Neural progenitor cell (in vitro differentiated cells): ENCODE measurements at places on chromosomes 4 and X. TPM values are rescaled to one million over a fixed set of nuclear protein-coding genes. Genes with fewer than 3 reads are reported as not detected.

The SYTL4 gene
- total RNA-seq, result 0.22 and 0.39 TPM in 2 replicates

The NXF3 gene
- total RNA-seq, result not detected in 2 replicates

The SPOCK3 gene
- total RNA-seq, result 0.21 and 0.34 TPM in 2 replicates

The EDNRA gene
- 2.9 and 3.4 TPM in 2 replicates for total RNA-seq

The EDA gene
- 6.8 and 7.4 TPM in 2 replicates for total RNA-seq

The C4orf50 gene
- 0.09 and 0.32 TPM in 2 replicates for total RNA-seq

The VCX gene
- total RNA-seq, result not detected in 2 replicates

The MAGED4 gene
- 48.2 and 68.0 TPM in 2 replicates for total RNA-seq

The HOPX gene
- 2.6 and 2.8 TPM in 2 replicates for total RNA-seq

The CCNB3 gene
- 0.09 and 0.43 TPM in 2 replicates for total RNA-seq

The IL1RAPL1 gene
- 10.7 and 13.4 TPM in 2 replicates for total RNA-seq

The MAGEA6 gene
- not detected in 2 replicates for total RNA-seq

The ZAR1 gene
- total RNA-seq, result not detected in 2 replicates

DNA sequence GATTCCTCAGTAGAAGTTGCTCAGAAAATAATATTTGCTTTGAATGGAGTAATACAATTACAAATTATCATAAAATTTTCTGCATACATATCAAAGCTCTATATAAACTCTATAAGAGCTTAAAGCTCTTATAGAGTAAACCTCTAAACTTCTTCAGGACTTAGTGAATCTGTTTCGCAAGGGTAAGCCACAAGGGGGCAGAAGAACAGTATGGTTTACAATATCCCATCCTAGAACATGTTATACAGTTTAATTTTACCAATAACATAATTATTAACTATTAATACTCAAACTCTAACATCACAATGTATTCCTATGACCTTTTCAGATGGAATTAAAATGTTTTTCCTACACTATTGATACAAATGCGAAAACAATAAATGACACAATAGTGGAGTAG lies 33.8 kb upstream of the SPANXN1 start:
- no peak overlapping the region for H3K27ac ChIP-seq
- no peak overlapping the region for H3K4me3 ChIP-seq
- no peaks in the 10 kb centered on the region for H3K36me3 ChIP-seq
- peak; percentile 45 for DNase-seq
- H3K4me1 ChIP-seq, result peaks cover 8% of the 10 kb centered on the region

DNA sequence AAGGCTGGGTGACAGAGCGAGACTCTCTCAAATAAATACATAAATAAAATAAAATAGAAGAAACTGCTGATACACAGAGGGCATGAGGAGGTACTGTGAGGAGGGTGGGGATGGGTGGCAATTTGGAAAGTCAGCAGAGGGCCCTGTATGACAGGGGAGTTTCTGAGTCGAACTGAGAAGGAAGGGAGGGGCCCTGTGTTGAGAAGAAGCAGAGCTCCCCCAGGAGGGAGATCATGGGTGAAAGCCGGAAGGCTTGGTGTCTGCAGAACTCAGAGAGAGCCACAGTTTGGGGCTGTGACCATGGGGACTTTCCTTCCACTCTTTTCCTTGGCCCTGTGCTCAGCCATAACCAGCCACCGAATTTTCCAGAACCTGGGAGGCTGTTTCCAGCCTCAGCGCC lies 24.8 kb upstream of the AFAP1 start:
- H3K4me1 ChIP-seq, result no peaks in the 10 kb centered on the region
- H3K27me3 ChIP-seq, result no peaks in the 10 kb centered on the region
- no peak overlapping the region for H3K4me3 ChIP-seq
- no peak overlapping the region for H3K27ac ChIP-seq
- no peak for DNase-seq
- no peaks in the 10 kb centered on the region for H3K36me3 ChIP-seq

DNA sequence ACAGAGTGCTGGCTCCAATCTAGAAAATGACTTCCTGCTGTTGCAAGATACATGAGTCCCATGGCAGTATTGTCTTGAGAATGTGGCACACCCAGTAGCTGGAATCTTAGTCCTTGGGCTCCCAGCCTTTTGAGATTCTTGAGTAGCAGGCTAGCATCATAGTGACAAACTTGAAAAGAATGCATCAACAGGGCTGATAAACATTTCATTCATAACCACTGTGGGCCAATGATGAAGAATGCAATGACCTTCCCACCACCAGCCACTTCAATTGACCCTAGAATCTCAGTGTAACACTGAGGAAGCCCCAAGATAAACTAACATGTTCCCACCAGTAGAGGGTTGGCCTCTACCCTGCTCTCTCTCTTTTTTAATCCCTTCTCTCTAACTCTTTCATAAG lies 329.3 kb downstream of the GBA3 start:
- H3K27ac ChIP-seq, result no peak overlapping the region
- no peak overlapping the region for H3K4me3 ChIP-seq

- H3K4me3 ChIP-seq, result no peak overlapping the region
- H3K27me3 ChIP-seq, result no peaks in the 10 kb centered on the region
- H3K27ac ChIP-seq, result no peak overlapping the region
- H3K36me3 ChIP-seq, result no peaks in the 10 kb centered on the region
- DNase-seq, result no peak
These were observed 686.5 kb downstream of the GABRG1 start for GRCh38 chr4:45437381-45437780.

DNA sequence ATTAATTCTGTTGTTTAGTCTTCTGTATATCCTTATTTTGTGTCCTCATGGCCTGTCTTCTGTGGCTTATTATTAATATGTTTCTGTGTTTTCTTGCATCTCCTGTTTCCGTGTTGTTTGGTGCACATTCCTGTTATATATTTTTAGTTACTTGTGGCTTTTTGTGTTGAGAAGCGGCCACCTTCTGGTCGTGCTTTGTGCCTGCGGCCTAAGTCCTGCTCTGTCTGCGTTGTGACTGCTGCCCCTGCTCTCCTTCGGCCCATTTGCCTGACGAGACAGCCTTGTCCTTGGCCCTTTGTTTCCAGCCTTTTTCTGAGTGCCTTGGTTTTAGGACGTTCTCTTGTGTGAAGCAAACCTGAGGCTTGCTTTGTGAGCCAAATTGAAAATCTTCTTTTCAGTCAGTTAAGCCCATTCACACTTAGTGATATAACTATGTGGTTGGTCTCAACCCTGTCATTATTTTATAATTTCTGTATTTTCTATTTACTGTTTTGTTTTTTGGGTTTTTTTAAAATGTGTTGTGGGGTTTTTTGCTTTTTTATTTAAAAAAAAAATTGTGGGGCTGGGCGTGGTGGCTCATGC lies 43.8 kb downstream of the TNIP2 start:
- H3K4me1 ChIP-seq, result no peaks in the 10 kb centered on the region
- H3K27me3 ChIP-seq, result no peaks in the 10 kb centered on the region
- no peaks in the 10 kb centered on the region for H3K36me3 ChIP-seq
- no peak overlapping the region for H3K27ac ChIP-seq
- DNase-seq, result peak; percentile 33

- DNase-seq, result no peak
- peaks cover 10% of the 10 kb centered on the region for H3K4me1 ChIP-seq
- H3K4me3 ChIP-seq, result no peak overlapping the region
- no peaks in the 10 kb centered on the region for H3K36me3 ChIP-seq
- no peak overlapping the region for H3K27ac ChIP-seq
- H3K27me3 ChIP-seq, result peaks cover 17% of the 10 kb centered on the region
These were observed 2.4 kb downstream of the RAB33A start for GRCh38 chrX:130174045-130174704.

- H3K36me3 ChIP-seq, result no peaks in the 10 kb centered on the region
- H3K4me1 ChIP-seq, result no peaks in the 10 kb centered on the region
- H3K27ac ChIP-seq, result no peak overlapping the region
- no peak for DNase-seq
- H3K4me3 ChIP-seq, result no peak overlapping the region
- no peaks in the 10 kb centered on the region for H3K27me3 ChIP-seq
These were observed 27.9 kb upstream of the FUNDC1 start for GRCh38 chrX:44570522-44570921.

DNA sequence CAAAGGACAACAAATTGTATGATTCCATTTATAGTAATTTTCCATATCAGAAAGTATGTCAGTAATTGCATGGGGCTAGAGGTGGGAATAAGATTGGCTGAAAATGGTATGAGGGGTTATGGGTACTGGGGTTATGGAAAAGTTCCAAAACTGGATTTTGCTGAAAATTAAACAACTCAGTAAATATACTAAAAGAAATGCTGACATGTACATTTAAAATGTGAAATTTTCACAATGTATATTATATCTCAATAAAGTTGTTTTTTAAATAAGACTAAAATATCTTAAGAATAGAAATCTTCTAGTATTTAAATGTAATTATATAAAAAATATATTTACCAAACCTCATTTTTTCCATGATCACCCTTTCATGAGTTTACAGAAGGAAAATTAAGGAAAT lies 844.9 kb upstream of the SLIT2 start:
- no peaks in the 10 kb centered on the region for H3K4me1 ChIP-seq
- H3K27ac ChIP-seq, result no peak overlapping the region
- DNase-seq, result no peak
- H3K4me3 ChIP-seq, result no peak overlapping the region

GRCh38 chr4:182960746-182961145 lies 43.6 kb upstream of the DCTD start:
- H3K27me3 ChIP-seq, result no peaks in the 10 kb centered on the region
- no peaks in the 10 kb centered on the region for H3K36me3 ChIP-seq
- H3K4me3 ChIP-seq, result no peak overlapping the region
- H3K4me1 ChIP-seq, result no peaks in the 10 kb centered on the region
- DNase-seq, result no peak
- H3K27ac ChIP-seq, result no peak overlapping the region

DNA sequence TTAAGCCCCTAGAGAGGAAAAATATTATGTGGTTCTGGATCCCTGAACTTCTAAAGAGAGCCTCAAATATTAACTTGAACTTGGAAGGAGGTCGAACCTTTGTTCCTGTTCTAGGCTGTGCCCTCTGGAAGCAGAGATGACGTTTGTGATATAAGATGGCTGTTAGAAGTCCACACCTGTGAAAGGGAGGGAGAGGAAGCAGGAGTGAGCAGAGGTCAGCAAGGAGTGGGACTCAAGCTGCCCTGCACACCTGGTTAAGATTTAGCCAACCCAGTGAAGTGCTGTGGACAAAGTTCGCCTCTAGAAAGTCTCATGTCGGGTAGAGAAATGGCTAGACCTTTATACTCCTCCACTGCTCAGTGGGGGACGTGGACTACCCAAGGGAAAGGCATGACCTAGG lies 566.2 kb downstream of the MID1IP1 start:
- H3K4me3 ChIP-seq, result no peak overlapping the region
- no peaks in the 10 kb centered on the region for H3K4me1 ChIP-seq
- no peaks in the 10 kb centered on the region for H3K36me3 ChIP-seq
- no peaks in the 10 kb centered on the region for H3K27me3 ChIP-seq
- no peak overlapping the region for H3K27ac ChIP-seq

DNA sequence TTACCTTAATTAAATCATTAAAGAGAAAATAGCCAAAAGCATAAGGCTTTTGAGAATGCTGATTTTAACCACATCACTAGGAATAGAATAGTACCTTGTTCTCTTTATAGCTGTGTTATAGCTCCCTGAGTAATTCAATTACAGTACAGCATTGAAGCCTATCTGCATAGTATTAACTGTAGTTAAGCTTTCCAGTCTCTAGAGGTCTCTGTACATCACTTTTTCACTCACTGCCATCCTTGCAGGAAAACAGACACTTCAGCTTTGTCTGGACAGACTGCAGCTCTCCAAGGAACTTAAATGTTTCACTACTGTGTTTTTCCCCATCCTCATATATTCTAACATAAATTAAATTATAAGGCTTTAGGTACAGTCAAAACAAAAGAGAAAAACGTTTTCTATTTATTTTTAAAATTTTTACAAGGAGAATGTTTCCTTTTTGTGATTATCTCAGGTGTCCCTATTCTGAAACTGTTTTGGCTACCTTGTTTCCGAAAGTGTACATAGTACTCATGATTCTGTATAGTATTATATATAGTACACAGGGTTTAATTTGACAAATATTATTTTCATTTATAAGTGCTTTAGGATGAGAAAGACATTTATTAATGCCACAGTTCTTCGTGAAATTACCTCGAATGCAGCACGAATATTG lies 407.9 kb downstream of the PCDH18 start:
- H3K4me1 ChIP-seq, result no peaks in the 10 kb centered on the region
- DNase-seq, result peak; percentile 61
- H3K4me3 ChIP-seq, result no peak overlapping the region
- H3K27ac ChIP-seq, result no peak overlapping the region

- H3K4me1 ChIP-seq, result peaks cover 22% of the 10 kb centered on the region
- H3K27me3 ChIP-seq, result peaks cover 21% of the 10 kb centered on the region
- DNase-seq, result peak; percentile 62
- no peak overlapping the region for H3K27ac ChIP-seq
- H3K4me3 ChIP-seq, result peak overlapping the region; percentile 86
These were observed 2.0 kb downstream of the ADGRL3 start for GRCh38 chr4:61201961-61202637.

GRCh38 chr4:83974111-83974780 lies 438.3 kb downstream of the GPAT3 start:
- no peak for DNase-seq
- no peak overlapping the region for H3K27ac ChIP-seq
- H3K36me3 ChIP-seq, result no peaks in the 10 kb centered on the region

- H3K4me3 ChIP-seq, result no peak overlapping the region
- DNase-seq, result no peak
- no peaks in the 10 kb centered on the region for H3K36me3 ChIP-seq
These were observed 58.3 kb downstream of the ATP10D start for GRCh38 chr4:47543331-47543730.

DNA sequence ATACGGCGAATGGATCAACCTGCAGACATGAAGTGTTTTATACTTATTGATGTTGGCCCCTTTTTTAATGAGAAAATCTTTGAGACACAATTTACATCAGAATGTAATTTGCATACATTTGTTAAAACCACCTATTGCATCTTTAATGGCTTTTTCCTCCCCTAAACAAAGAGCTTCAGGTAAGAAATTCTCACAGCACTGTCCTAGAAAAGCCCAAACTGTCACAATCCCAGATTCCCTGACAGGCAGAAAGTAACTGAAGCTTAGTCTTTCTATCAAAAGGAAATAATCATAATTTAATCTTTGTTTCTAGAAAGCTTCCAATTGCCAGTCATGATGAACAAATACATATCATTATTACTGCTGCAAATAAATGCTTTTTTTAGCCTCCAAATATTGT lies 407.9 kb downstream of the TMA16 start:
- H3K4me1 ChIP-seq, result no peaks in the 10 kb centered on the region
- H3K27ac ChIP-seq, result no peak overlapping the region
- H3K27me3 ChIP-seq, result no peaks in the 10 kb centered on the region

DNA sequence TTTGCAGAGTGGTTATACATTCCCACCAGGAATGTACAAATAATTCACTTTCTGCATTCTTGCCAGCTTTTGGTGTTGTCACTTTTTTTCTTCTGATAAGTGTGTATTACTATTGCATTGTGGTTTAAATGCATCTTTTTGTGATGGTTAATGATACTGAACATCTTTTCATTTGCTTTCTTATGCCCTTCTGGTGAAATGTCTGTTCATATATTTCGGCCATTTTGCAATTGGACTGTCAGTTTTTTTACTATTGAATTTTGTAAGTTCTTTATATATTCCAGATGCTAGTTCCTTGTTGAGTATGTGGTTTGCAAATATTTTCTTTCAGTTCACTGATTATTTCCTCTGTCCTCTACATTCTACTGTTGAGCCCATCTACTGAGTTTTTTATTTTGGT lies 19.4 kb upstream of the BMP2K start:
- no peaks in the 10 kb centered on the region for H3K36me3 ChIP-seq
- no peaks in the 10 kb centered on the region for H3K27me3 ChIP-seq
- no peaks in the 10 kb centered on the region for H3K4me1 ChIP-seq
- no peak overlapping the region for H3K27ac ChIP-seq
- no peak for DNase-seq

- H3K4me3 ChIP-seq, result no peak overlapping the region
- no peak overlapping the region for H3K27ac ChIP-seq
- no peak for DNase-seq
- no peaks in the 10 kb centered on the region for H3K27me3 ChIP-seq
- peaks cover 19% of the 10 kb centered on the region for H3K4me1 ChIP-seq
These were observed 2.4 kb downstream of the MGST2 start for GRCh38 chr4:139668036-139668435.
